ENCODE measurements at places on chromosomes 11 and 22.
A peak's percentile ranks its signal among the peaks of the same experiment; 100 is the strongest.

DNA sequence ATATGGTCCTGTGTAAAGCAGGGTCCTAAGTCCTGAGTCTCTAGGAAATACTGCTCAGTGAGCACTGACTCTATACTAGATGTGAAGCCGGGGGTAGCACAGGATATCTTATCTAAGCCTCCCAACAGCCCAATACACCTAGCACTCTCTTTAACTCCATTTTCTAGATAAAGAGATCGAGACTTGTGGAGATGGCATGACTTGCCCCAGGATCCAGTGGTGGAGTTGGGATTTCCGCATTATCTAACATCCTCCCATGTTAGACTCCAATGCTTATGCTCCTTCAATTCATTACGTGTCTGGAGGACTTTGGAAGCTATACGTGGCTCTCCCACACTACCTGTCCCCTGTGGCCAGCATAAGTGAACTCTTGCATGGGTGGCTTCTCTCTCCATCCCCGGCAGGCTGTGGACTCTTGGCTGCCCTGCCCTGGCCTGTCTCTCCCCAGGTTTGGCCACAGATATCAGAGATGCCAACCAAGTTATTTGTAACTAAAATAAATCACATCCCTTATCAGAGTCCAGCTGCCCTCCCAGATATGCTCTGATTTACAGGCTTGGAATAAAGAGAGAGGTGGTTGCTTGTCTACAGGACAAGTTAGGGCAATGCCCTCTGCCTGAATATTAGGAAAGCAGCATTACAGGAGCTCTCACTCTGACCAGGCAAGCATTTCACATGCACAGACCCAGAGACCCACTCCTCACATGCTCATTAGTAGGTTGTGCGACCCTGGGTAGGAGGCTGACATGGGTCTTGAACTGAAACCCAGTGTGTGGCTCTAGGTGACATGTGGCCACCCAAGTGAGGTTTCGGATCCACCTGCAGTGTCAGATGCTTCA lies 4.5 kb downstream of the CD44 start:
- DNase-seq = no peak

DNA sequence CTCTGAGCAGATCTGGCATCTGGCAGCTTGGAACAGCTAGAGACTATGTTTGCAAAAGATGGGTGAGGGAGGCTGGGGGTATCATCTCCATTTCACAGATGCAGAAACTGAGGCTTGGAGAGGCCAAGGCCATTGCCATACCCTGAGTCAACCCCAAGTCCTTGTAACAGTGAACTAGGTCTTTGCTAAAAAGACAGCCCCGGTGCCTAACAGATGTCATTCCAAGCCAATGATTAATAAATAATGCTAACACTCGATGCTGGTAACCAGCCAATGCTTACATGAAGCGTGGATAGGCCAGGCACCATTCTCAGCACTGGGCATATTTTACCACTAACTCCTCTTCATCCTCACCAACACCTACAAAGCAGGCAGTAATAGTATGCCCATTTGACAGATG lies 164.0 kb downstream of the MN1 start:
- DNase-seq = no peak

GRCh38 chr22:19643448-19644313 lies 70.6 kb upstream of the SEPTIN5 start:
- no peak for DNase-seq

GRCh38 chr11:78952890-78953289 lies 378.2 kb upstream of the NARS2 start:
- no peak for DNase-seq

GRCh38 chr22:33270596-33270995 lies 212.4 kb upstream of the SYN3 start:
- DNase-seq = no peak

DNA sequence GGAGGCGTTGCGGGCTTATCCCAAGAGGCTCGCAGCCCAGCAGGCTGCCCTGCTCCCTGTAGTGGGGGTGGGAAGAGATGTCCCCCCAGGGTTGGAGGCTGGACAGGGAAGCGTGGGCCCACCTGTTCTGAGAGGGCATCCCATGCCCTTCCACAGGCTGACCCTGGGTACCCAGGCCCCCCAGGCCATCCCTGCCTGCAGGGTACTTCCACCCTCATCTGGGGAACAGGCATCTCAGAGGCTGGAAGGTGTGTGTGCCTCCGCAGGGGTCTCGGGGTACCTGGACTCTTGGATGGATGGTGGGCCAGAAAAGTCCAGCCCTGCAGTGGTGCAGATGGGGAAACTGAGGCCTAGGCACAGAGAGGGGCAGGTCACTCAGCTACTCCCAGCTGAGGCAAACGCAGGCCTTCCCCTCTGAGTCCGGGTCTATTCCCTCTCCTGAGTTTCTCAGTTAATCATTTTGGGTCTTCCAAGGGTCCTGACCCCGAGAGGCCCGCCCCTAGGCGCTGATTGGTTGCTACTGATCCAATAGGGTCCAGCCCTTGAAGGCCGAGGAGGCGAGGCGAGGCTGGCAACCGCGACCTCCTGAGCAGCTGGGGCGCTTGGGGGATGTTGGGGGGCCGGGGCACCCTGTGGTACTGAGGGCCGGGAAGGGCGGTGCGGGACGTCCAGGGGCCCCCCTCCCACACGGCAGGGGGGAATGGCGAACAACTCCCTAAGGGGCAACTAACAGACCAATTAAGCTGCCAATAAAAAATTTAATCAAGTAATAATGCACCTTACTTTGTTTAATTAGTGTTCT lies 23.8 kb downstream of the FLRT1 start:
- no peak for DNase-seq

GRCh38 chr11:96228910-96229309 lies 114.1 kb downstream of the MAML2 start:
- DNase-seq = no peak

DNA sequence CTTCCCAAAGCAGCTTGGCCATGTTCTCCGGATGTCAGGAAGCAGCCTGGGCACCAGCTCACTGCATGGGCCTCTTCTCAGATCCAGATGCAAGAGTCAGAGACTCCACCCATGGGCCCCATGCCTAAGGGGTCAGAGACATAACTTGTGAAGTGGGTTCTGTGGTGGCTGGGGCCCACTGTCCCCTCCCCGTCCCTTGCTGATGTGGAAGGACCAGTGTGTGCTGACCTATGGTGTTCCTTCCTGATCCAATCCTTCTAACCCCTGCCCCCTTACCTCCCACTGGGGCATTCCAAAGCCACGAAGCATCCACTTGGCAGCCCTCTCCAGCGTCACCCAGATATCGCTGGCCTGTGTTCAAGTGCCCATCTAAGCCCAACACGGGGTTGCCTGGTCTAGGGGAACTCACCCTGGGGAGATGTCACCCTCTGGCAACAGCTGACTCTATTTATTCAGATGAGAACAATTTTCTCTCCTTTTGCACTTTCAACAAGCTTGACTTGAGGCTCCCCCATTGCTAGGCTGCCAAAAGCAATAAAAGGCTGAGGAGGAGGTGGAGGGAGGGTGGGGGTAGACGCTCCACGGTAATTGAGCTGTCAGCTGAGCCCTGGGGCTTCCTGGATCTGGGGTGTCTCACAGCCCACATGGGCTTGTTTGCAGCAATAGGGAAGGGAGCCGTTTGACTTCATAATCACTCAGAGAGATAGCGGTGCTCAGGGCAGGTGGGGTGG lies 158.5 kb downstream of the ADAMTS15 start:
- DNase-seq = peak; percentile 95

DNA sequence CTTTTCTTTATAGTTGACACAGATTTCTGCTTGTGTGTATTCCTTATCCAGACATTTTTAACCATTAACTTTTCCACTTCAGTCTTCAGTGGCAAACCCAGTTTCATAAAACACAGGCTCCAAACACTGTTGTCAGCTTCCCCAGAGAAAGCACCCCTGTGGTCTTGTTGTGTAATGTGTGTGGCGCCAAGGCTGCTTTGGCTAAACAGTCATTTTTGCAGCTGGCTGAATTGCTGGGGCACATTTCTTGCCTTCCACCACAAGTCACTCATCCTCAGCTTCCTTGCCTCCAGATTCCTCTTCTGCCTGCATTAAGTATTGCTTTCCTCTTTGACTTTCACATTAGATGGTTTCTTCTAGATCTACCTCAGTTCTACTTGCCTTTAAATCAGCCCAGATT lies 40.5 kb downstream of the ARHGAP1 start:
- DNase-seq = no peak

DNA sequence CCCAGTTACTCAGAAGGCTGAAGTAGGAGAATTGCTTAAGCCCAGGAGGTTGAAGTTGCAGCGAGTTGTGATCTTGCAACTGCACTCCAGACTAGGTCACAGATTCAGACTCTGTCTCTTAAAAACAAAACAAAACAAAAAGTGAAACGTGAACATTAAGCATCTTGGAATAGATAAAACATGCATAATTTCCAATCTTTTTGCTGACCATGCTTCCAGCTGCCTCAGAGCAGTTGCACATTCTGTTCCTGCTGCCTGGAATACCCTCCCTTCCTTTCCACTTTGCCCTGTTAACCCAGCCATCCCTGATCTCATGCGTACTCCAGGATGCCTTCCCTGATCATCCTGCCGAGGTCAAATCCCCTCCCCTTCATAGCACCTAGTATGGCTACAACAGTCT lies 718 bp upstream of the CCDC88B start:
- no peak for DNase-seq

- DNase-seq = no peak
Observed at GRCh38 chr11:77085652-77086051, 17.0 kb upstream of the OMP start.

GRCh38 chr11:44580701-44581100 lies 15.2 kb downstream of the CD82 start:
- DNase-seq = no peak

DNA sequence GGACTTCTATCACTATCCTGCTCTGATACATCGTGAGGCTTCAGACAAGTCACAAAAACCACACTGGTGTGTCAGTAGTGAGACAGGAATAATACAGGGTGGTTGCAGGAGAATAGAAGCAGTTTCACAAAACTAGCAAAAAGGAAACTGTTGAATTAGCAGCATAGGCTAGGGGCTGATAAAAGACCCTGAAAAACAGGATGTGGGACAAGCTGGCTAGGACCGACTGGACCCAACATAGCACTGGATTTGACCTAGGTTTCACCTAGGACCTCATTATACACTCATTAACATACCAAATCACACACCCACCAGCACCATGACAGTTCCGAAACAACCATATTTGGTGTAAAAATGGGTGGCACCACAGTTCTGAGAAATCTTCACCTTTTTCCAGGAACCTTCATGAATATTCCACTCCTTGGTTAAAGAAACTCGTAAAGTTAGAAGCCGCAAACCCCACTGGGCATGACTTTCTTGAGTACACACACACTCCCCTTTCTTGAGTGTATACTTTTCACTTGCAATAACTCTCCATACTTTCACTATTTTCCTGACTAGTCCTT lies 76.2 kb downstream of the SLC1A2 start:
- DNase-seq = no peak

- DNase-seq = no peak
Observed at GRCh38 chr11:69371731-69372588, 78.0 kb downstream of the MYEOV start.

DNA sequence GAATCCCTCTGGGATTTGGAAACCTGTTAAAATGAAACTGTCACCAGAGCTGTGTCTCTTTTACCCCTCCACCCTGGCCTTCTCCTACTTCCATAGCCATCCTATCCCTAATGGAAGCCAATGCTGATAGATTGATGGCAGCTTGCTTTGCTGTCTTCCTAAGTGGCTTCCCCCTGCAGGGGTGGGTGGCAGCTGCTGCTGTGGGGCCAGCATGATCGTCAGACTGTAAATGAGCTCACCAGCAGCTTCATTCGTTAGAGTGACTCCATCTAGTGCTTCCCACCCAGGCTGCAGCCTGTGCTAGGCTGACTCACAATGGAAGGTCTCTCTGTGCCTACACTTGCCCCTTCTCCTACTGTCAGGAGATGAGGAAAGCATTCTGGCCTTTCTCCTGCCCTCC lies 311.0 kb downstream of the BUD13 start:
- DNase-seq = no peak

GRCh38 chr22:32130464-32130863 lies 28.6 kb downstream of the C22orf42 start:
- DNase-seq = no peak

DNA sequence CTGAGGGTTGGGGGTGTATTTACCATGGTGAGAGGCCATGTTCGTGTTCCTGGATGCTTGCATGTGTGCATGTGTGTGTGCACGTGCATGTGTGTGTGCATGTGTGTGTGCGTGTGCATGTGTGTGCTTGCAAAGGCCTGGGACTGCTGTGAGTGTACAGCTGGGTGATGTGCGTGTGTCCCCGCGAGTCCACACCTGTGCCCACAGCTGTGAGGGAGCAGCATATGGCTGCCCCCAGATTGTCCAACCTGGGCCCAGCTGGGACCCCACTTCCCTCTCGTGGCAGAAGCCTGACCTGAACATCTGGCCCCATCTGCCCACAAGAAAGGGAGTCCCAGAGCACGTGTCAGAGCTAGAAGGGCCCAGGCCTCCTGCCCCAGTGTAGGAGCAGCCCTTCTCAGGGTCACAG lies 8.4 kb upstream of the CD248 start:
- no peak for DNase-seq

GRCh38 chr11:1528710-1529109 lies 42.1 kb upstream of the MOB2 start:
- no peak for DNase-seq

- DNase-seq = no peak
Observed at GRCh38 chr22:39287076-39287725, 32.2 kb downstream of the RPL3 start.

DNA sequence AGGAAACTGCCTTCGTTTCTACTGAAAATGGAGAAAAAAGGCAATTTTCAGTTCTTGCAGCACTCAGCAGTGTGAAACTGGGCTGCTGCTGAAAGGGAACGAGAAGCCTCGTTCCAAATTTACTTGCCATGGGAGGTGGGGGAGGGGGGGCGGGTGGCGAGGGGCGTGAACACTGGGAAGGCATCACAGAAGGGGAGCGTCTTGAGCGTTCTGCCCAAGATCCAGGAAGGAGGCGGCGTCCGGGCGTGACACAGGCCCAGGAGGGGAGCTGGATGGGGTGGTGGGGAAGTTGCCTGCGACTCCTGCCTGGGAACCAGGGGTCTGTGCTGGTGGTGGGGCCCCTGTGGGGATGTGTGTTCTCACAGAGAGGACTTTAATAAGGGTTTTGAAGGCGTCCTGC lies 213.5 kb downstream of the CTTN start:
- no peak for DNase-seq

DNA sequence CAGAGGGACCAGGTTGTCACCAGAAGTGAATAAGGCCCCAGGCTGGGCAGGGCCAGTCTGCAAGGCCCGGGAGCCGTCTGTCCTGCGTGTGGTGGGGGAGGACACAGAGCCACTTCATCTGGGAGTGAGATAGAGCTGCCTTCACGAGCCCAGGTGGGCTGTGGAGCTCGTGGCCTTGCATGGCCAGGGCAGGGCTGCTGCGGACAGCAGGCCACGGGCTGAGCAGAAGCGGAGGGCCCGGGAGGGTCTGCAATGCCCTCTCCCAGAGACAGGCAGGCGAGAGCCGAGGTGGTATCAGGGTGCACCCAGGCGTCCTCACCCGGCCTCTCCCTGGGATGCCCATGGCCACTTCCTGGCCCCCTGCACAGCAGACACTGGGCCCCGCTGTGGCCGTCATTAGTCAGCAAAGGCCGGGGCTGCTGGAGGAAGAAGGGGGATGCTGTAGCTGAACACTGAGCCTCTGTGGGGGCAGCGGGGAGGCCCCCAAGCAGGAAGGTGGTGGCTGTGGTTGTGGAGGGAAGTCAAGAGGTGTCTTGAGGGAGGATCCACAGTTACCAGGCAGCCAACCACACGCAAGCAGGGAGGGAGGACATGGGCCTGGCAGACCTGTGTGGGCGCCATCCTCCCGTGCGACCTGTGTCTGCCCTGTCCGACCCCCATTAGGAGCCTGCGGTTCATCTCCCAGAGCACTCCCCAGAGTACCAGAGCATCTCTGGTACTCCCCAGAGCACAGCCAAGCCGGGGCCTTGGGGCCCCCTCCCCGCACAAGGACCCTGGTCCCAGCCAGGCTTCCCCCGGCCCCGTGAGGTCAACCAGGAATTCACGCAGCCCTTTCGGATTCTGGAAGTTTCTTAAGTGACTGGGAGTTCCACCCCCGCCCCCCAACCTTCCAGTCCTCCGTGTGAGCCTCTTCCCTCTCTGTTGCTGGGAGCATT lies 1109.5 kb downstream of the BRD1 start:
- DNase-seq = no peak

All from brain pericyte (primary cell).